ENCODE measurements at places on chromosomes 3 and 15.

DNA sequence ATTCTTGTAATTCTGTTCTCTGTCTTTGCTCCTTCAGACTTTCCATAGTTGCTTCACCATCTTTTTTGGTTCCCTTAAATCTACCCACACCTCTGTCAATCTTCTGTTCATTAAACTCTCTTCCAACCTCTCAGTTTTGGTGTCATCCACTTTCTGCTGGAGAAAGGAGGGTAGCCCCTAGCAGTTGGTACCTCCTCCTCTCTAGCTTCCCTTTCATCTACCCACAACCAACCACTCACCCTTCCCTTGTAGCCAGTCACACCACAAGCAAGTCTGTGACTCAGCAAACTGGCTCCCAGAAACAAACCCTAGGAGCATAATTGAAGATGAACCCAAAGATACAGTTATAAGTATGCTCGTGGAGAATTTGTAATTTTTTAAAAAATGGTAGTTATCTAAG is 318.6 kb downstream of the FHIT start:
- no peak for DNase-seq

GRCh38 chr15:68635141-68635540 is 56.3 kb downstream of the CORO2B start:
- no peak for DNase-seq

DNA sequence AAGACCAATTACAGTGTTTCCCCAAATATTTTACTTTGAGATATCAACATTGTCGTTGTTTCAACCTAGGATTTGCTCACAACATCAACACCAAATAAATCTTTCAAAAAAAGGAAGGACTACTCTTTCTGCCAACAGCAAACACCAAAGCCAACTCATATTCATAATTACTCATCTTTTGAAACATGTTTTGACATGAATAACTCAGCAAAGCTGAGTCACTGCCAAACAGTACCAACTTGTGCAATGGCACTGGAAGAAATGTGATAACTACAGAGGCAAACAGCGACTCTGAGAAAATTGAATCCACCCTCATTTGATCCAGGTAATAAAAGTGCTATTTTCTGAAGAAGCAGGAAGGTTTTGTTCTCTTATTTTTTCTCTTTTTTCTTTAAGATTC is 67.2 kb downstream of the PEX5L start:
- DNase-seq = no peak

DNA sequence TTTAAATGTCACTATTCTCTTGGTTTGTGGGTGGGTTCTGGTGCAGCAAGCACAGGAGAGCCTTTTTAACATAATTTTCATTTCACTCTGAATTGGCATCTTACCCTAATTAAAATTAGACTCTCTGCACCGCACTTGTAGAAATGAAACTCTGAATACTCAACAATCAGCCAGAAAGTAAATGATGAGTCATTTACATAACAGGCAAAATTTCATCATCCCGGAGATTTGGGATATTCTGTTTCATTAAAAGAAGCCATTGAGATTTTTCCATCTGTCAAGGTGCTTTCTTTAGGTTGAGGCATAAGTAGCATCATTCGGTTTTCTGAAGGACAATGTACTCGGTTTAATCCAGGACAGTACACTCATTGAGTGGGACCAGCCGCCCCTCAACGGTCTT is 111.0 kb downstream of the RFTN1 start:
- DNase-seq = no peak

DNA sequence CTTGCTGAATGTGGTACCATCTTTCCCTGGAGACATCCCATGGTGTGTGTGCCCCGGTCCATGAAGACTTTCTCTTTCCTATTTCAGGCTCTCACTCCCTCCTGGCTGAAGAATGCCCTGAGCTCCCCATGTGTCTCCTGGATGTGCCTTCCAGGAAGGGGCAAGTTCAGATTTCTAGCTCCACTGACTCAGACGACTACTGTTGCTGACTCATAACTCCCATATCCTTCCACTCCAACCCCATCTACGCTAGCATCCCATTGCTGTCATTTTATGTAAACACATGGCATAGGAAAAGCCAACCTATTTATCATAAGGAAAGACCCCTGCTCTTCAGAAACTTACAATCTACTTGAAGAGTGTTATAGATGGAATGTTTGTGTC is 95.0 kb downstream of the ADCY5 start:
- DNase-seq = peak; percentile 52

GRCh38 chr15:80942266-80942665 is 47.4 kb downstream of the MESD start:
- no peak for DNase-seq

GRCh38 chr3:89300526-89300925 is 193.1 kb downstream of the EPHA3 start:
- DNase-seq = no peak

- peak; percentile 68 for DNase-seq
These were observed 440 bp downstream of the PRTG start for GRCh38 chr15:55742498-55742926.

- DNase-seq = no peak
These were observed 224.5 kb downstream of the MEIS2 start for GRCh38 chr15:36875740-36876334.

- no peak for DNase-seq
These were observed 14.3 kb downstream of the CXCR6 start for GRCh38 chr3:45957586-45957985.

DNA sequence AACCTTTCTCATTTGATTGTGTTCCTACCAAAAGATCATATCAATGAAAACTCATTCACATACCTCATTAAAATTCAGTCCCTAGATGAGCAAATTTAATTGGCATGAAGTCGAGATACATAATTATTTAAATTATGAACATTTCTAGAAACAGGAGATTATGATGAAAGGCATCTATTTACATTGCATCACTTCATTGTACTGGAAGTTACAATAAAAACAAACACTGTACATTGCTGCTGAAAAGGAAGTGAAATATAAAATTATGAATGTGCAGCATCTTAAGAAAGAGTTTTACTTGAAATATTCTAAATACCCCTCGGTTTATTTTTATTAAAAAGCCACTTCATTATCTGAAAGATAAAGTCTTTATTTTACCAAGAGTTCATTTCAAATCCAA is 163.4 kb upstream of the ZNF385D start:
- no peak for DNase-seq

- no peak for DNase-seq
These were observed 6.1 kb downstream of the OR5H1 start for GRCh38 chr3:98136631-98137030.

DNA sequence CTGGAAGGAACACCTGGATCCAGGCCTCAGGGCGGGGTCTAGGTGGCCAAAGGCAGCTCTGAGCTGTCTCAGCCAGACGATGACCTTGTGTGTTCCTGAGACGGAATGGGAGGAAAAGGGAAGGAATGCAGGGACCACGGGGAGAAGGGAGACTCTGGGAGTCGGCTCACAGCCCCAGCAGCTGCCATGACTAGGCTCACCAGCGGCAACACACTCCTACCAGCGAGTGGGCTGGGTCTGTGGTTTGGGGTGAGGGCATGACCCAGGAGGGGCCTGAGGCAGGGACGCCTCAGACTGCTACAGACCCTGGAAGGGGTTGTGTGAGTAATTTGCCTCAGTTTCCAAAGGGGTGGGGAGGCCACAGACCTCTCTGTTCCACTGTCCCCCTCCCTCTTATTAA is 19.8 kb downstream of the IQSEC1 start:
- DNase-seq = no peak

DNA sequence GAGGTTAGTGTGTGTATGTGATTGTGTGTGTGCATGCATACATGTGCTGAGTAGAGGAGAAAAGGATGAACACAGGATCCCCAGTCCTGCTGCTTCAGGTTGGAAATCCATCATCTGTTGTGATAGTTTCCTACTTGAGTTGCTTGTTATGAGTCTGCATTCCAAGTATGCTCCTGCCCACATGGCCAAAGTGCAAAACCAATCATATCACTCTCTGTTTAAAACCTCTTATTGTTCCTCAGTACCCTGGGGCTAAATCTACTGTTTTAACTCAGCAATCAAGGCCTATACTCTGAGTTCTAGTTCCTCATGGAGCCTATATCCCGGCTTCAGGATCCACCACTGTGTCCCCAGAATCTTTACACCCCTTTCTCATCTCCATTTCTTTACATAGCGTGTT is 139.9 kb upstream of the TLE3 start:
- DNase-seq = no peak

DNA sequence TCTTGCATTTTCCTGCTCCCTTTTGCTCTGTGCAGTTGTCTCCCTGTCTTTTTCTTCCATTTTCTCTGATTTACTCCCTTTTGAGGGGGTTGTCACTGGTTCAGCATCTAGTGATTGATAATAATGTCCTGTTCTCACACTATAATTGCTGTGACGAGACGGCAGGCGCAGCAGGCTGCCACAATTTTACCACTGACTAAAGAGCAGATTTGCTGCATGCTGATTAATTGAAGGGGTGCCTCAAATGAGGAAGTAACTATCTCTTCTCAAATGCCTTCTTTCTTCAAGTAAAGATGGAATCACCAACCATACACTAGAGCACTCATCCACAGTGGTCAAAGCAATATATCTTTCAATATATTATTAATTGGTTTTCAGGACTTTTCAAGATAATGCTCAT is 219.3 kb downstream of the CBLB start:
- no peak for DNase-seq

- no peak for DNase-seq
These were observed 175.2 kb downstream of the TP63 start for GRCh38 chr3:189806171-189806951.

GRCh38 chr3:43144761-43145490 is 39.0 kb upstream of the POMGNT2 start:
- no peak for DNase-seq

DNA sequence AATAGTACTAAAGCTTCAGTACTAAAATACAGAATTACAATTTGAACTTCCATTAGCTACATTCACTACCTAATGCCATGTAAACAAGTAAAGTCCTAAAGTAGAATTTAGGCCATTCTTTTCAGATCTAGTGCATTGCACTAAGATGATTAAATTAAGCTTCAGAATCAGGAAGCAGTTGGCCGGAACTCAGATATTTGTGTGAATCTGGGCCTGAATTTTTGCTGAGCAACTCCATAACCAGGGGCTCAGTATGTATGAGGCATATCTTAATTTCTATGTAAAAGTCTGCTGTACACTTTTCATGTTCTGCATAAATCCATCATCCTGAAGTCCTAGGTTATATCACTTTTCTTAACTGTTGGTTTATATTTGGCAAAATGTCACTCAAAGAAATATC is 246.4 kb downstream of the RBMS3 start:
- no peak for DNase-seq

DNA sequence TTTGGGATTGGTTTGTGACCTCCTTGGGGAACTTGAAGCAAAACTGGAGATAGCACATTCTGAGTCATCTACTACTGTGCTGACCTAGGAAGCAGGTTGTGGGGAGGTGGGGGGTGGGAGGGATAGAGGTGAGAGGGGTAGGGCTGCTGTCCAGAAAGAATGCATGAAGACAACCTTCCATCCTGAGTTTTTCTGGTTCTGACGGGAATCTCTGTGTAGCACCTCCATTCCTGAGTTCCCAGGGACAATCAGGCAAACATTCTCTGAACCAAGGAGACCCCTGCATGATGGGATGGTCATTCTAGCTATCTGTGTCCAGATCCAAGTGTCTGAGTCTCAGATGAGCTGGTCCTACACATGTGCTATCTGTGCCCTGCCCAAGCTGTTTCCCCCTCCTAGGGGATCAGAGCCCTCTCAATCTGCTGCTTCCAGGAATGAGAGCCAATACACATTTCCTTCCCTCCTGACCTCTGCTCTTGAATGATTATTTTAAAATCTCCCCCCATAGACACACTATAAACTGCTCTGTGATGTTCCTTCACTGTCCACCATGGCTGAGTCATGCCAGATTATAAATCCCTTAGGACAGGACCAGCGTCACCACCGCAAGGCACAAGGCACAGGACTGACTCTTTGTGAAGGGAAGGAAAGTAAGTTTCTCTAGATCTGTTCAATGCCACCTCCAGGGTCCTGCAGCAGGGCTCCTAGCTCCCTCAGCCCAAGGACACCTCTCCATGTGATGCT is 2.2 kb upstream of the CD276 start:
- no peak for DNase-seq

DNA sequence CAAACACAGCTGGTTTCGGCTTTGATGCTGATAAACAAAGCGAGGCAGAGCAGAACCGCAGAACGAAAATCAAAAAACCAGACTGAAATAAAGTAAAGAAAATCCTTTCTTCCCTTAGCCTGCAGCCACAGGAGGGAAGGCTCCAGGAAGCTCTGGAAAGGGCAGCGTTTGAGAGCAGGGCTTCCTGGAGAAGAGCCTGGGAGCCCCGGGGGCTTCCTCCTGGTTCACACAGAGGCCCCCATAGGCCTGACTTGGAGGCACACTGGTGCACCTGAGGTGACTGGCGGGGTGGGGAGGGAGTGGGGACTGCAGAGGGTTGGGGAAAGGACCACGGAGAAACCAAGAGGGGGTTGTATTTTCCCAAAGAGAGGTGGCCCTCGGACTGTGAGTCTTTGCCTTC is 98.8 kb upstream of the WNT5A start:
- DNase-seq = no peak

Measured in AG08396 (cell line).